AG20443 (cell line): ENCODE measurements at places on chromosomes 1 and 21.
A peak's percentile ranks its signal among the peaks of the same experiment; 100 is the strongest.

DNA sequence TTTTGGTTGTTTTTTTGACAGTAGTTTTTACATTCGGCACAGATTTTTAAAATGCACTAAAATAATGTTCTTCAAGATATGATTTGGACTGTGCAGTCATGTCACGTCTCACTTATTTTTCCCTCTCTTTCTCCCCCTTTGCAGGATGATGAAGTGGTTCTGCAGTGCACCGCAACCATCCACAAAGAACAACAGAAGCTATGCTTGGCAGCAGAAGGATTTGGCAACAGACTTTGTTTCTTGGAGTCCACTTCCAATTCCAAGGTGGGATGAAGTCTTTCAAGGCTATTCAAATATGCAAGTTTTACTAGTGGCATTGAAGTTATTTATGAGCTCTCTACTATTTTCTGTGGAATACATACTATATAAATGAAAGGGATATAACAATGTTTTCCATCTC lies 228.4 kb downstream of the RYR2 start:
- no peak for DNase-seq

DNA sequence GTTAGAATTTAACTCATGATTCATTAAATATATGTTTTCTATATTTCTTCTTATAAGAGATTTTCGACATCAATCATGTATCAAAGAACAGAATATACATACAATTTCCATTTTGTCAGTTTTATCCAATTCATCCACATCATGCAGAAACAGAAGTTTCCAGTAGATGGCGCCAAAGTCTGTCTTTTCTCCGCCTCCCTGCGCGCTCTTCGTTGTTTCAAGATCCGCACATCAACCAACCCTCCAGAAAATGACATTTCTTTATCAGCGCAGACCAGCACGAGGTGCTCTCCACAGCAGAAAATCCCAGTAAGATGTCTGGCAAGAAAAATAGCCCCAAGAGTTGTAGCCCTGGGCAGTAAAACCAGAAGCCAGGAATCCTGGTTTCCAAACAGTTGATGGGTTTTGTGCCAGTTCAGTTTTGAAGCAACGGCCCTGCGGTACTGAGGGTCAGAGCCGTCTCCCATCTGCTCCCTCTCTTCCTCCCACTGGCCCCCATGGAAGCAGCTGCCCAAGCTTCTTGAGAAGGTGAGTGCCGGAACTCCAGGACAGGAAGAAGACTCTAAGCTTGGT lies 38.6 kb upstream of the GPR137B start:
- peak; percentile 84 for DNase-seq

DNA sequence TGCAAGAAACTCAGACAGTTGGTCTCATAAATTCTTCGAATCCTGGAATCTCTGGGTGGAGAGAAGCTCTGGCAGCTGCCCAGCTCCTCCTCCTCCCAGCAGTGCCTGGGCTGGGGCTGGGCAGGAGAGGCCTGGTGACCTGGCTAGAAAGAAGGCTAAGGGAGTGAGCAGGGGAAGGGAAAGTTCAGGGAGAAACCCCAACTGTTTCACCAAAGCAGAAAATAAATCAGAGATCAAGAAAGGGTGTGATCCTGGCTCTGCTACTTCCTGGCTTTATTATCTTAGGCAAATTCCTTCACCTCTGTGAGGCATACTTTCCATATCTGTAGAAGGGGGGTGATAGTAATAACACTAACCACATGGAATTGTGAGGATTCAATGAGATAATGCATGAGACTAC lies 8.8 kb upstream of the COL16A1 start:
- peak; percentile 80 for DNase-seq

- no peak for DNase-seq
Measured at GRCh38 chr1:145951526-145951925, 6.3 kb downstream of the LIX1L start.
